HS-5 (cell line): ENCODE measurements at places on chromosomes 3 and 15.

GRCh38 chr3:56059731-56060130, 408.5 kb downstream of the ERC2 start:
- no peak for DNase-seq

DNA sequence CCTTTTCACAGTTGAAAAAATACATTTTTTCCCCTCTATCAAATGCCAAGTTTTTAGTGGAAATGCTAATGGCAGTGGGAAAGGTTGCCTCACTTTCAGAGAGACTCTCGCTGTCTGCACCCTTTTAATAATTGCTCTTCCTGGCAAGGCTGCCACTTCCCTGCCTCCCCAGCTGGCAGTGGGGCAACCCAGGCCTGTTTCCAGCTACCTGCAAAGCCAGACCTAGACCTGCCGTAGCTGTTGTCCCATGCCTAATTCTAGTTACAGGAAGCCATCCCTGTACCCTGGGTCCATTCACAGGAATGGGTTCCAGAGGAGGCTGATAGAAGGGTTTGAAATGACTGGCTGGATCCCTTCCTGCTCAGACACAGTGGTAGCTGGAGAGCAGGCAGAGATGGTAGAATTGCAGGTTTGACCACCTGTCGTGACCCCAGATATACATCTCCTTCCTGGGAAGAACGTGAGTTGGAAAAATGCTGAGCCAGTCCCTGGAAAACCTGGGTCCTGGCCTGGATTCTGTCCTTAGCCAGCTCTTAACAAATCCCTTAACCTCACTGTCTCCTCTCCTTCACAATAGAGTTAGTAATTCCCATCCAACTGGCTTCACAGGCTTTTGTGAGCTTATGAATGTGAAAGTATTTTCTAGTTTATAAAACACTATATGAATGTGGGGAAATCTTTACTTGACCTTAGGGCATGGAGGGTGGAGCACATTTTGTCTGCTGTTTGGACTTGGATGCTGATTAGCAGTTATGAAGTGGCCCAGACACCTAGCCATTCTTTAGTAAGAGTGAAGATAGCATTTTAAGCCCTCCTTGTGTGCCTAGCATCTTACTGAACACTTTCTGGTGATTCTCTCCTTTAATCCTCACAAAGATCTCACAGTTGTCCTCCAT, 12.9 kb upstream of the ALPK3 start:
- DNase-seq, result no peak

DNA sequence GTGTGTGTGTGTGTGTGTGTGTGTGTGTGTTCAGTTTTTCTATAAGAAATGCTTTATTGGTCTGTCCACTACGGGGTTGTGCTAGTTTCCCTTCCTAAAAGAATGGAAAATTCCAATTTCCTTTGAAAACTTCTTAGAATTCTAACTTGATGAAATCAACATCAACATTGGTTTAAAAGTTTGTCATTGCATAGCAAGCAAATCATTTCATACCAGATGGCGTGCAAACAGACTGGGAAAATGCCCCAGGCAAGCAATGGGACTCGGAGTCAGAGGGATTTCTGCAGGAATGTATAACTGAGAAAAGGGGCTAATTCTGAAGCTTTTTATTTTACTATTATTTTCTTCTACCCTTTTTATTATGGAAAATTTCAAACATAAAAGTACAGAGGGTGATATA, 13.1 kb upstream of the DYNC1LI1 start:
- DNase-seq, result no peak

DNA sequence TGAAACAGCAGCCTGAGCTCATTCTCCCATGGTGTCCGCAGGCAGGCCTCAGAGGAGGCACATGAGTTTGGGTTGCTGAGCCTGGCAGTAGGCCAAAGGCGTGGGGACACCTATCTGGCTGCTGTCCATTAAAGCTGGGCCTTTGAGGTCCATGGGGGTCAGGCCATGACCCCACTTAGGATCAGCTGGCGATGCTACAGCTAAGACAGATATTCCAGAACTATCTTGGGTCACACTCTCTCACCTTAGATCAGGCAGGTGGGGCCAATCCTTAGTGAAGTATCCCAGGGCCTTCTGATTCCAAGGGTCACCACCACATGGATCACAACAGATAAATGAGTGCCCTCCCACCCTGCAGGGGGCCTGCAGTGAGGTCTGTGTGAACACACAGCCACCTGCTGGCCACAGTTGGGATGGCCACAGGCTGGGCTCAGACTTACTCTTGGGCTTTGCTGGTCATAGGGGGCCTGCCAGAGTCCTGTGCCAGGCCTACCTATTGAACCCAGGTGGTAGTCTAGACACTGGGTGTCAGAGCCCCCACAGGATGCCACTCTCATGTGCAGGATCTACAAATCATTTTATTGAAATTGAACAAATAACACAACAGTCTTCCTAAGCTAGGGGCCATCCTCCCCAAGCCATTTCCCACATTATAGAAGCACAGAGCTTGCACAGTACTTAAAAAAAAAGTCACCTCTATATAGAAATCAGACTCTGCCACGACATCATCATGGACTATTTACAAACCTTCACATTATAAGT, 2.0 kb upstream of the HYAL2 start:
- DNase-seq, result no peak

GRCh38 chr3:156465194-156465593, 89.7 kb downstream of the SSR3 start:
- DNase-seq, result no peak

- DNase-seq, result no peak
Measured at GRCh38 chr3:50395070-50395860, 35.9 kb upstream of the TMEM115 start.

DNA sequence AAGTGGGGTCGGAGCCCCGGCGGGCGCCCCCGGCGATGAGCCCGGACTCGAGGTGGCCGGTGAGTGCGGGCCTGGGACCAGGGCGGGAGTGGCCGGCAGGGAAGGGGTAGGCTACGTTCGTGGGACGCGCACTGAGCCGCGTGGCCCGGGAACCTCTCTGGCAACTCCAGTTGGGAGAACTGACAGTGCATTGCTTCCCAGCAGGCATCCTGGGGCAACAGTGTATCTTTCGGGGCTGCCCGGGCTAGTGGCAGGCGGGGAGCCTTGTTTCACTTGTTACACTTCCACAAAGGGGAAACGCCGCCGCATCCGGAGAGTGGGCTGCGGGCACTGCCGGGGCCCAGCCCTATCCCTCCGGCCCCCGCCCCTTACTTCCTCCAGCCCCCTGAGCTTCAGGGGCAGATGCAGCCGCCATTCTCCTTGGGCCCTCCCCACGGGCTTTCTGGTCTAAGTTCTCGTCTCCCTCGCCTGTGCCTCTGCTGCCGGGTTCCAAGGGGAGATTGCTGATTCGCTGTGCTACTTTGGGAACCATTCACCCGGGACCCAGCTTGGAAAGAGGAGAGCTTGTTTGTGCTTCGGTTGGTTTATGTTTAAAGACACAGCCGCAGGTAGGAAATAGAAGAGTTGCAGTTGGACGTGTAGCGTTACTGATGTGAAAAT, 675 bp downstream of the BRPF1 start:
- DNase-seq, result no peak

DNA sequence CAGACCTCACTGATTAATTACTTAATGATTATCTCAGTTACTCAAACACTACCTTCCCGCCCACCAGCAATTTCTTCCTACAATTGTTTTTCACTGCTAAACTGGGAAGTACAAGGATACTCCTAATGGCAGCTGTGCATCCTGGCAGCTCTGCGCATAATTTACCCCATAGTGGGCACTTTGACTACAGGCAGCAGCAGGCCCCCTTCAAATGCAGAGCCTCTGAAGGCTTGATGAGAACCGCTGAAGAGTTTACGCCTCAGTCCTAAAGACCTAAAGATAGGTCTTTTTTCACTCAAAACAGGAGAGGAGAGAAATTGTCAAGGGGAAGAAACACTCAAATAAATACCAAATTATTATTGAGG, 10.7 kb downstream of the CCDC32 start:
- DNase-seq, result no peak

DNA sequence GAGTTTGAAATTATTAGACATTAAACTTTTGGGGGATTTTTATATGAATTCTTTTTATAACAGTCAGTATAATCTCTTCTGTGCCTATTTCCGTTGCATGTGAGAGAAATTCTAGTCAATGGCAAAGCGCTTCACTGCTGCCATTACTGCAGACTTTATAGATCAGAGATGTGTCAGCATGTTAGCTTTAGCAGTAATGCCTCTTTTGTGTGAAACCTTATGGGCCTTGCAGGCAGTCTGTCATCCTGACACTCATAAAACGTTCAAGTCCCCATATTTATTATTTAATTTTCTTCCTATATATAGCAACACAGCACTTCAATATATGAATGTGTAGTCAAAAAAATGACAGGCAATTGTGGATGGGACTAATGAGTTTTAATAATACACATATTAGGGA, 191.0 kb downstream of the NLGN1 start:
- no peak for DNase-seq

- DNase-seq, result no peak
Measured at GRCh38 chr15:39979606-39980005, 45.7 kb downstream of the EIF2AK4 start.

- DNase-seq, result no peak
Measured at GRCh38 chr15:55628369-55628730, 40.2 kb upstream of the PYGO1 start.

GRCh38 chr3:16837602-16838001, 47.2 kb upstream of the PLCL2 start:
- DNase-seq, result no peak

- DNase-seq, result no peak
Measured at GRCh38 chr3:181533811-181534210, 177.9 kb upstream of the SOX2 start.

DNA sequence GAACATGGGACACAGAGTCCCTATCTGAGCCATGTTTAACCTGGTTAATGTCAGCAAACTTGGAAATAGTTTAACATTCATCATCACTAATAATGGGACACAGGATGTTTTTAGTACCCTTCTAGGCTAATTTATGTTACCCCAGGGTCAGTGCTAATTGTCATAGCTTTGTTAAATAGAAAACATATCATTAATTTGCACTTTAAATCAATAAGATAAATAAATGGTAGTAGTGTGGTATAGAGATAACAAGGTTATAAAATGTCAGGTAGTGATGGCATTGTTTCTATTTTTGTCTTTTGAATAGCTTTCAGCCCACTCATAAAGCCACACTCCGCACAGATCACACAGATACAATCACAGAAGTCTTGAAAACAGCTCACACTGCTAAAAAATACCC, 534.9 kb downstream of the MECOM start:
- no peak for DNase-seq

DNA sequence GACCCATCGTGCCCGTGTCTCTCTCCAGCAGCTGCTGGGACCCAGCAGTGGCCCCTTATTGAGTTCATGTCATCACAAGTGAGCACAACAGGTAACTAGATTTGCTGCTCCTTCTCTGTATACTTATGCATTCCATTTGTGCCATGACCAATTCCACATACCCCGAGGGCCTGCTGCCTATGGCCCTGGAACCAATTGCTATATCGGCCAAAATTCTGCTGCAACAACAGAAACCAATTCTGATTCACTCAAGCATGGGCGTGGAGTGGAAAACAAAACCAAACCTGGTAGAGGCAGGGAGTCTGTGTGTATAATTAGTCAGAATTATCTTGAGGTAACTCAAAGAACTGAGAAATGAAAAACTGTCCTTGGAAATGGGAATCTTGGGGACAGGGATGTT, 516.6 kb downstream of the EPHB1 start:
- no peak for DNase-seq

DNA sequence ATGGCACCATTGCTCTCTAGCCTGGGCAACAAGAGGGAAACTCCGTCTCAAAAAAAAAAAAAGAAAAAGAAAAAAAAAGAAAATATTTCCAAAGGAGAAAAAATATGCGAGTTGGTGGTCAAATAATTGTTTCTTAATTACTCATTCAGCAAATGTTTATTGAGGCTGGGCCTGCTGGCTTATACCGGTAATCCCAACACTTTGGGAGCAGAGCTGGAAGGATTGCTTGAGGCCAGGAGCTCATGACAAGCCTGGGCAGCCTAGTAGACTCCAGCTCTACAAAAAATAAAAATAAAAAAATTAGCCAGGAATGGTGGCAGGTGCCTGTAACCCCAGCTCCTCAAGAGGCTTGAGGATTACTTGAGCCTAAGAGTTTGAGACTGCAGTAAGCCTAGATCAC, 4.1 kb downstream of the KNL1 start:
- no peak for DNase-seq

- no peak for DNase-seq
Measured at GRCh38 chr3:10279384-10280176, 13.2 kb downstream of the GHRL start.

DNA sequence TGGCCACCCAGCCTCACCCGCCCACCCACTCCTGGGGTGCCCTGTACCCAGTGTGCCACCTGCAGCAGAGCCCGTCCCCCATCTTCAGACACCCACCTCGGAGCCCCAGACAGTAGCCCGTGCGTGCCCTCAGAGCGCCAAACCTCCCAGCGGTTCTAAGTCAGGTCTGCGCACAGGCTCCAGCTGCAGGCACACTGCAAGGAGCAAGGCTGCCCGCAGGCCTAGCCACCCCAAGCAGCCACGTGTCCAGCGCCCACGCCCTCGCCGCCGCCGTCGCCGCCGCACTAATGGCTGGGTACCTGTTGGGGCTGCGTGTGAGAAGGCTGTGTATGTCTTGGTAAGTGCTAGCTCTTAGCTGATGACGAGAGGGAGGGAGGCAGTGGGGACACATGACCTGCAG, 8.8 kb upstream of the CHST14 start:
- no peak for DNase-seq

- DNase-seq, result no peak
Measured at GRCh38 chr3:74592359-74592758, 22.1 kb downstream of the CNTN3 start.

- no peak for DNase-seq
Measured at GRCh38 chr3:180646187-180646790, 33.0 kb downstream of the CCDC39 start.

DNA sequence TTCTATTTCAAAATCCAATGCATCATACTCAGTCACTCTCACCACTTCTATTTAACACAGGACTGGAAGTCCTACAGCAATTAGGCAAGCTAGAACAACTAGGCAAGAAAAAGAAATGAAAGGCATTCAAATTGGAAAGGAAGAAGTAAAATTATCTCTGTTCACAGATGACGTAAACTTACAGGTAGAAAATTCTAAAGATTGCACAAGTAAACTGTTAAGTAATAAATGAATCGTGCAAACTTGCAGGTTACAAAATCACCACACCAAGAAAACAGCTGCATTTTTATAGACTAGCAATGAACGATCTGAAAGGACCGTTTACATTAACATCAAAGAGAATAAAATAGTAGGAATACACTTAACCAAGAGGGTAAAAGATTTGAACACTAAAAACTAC, 36.2 kb downstream of the CHST2 start:
- DNase-seq, result no peak

- DNase-seq, result no peak
Measured at GRCh38 chr3:123444023-123444422, 4.9 kb downstream of the ADCY5 start.
